PC-3 (cell line): ENCODE measurements at places on chromosomes 12 and 14.

GRCh38 chr14:74574706-74575105 lies 37.3 kb downstream of the LTBP2 start:
- no peak for DNase-seq

GRCh38 chr14:55239320-55239719 lies 31.9 kb upstream of the FBXO34 start:
- no peak for DNase-seq

DNA sequence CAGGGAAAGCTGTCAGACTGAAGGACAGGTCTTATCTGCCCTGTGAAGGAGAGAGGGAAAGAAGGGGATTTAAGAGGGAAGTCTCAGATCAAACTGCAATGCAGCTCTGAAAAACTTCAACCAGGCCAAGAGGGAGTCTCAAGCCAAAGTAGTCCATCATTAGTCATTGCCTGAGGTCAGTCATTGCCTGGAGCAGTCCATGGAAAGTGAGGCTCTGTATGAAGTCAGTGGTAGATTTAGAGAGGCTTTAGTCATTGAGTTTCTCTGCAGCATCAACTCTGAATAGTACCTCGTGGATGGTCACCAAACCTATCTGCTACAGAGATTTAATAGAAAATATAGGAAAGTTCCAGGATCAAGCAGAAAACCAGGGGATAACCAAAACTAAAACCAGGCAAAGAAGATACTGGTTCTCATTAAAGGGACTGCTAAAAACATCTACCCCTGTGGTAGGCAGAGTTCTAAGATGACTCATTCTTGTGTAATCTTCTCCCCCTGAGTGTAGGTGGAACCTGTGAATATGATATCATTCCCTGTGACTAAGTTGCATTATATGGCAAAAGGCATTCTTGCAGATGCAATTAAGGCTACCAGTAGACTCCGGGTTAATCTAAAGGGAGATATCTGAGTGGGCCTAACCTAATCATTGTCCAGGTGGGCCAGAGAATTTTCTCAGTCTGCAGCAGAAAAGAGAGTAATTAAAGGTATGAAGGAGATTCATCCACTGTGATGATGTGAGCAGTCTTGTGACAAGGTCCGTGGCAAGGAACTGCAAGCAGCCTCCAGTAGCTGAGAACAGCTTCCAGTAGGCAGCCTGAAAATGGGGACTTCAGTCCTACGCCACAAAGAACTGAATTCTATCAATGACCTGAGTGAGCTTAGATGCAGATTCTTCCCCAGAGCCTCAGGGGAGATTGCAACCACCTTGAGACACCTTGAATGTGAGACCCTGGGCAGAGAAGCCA lies 123.1 kb downstream of the GALC start:
- peak; percentile 60 for DNase-seq

DNA sequence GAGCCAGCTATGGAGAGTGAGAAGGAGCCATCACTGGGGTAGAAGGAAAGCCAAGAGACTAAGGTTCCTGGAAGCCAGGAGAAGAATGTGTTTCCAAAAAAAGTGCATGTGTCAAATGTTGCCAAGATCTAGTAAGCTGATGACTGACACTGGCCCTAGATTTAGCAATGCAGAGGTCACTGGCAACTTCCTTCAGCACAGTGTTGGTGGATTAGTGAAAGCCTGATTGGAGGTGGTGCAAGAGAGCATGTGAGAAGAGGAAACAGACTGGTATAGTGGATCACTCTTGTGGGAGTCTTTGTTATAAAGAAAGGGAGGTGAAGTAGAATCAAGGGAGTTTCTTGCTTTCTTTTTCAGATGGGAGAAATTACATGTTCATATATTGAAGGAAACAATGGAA lies 34.1 kb upstream of the CHGA start:
- DNase-seq = no peak

- DNase-seq = no peak
Observed at GRCh38 chr14:54854181-54854580, 48.4 kb downstream of the GCH1 start.

DNA sequence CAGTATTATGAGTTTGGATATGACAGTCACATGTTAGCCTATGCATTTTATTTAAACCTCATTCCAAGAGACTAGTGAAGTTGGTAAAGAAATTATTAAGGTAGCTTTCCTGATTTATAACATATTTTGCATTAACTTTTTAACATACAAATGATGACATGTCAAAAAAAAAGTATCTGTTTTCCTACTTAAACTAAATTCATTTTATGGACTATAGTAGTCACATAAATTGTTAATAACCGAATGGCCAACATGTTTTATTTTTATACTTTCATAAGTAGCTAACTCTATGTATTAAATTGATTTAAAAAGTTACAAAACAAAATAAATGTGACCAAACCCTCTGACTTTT lies 14.7 kb downstream of the TAOK3 start:
- no peak for DNase-seq
